ENCODE measurements at places on chromosomes 11 and 22.

DNA sequence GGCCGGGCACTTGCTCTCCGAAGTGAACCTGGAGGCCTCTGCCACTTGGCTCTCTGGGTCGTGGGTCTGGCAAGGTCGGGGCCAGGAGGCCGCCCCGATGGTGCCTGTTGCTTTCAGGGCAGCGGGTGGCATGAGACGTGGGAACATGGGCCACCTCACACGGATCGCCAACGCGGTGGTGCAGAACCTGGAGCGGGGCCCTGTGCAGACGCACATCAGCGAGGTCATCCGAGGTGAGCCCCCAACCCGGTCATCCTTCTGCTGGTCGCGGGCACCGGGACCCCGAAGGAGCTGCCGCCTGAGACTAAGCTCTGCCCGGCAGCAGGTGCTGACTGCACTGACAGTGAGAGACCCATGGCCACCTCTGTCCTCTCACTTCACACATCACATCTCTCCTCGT is 40.0 kb downstream of the SBF1 start:
- no peak for DNase-seq

- DNase-seq = no peak
Measured at GRCh38 chr22:28670756-28671155, 8.9 kb downstream of the TTC28 start.

DNA sequence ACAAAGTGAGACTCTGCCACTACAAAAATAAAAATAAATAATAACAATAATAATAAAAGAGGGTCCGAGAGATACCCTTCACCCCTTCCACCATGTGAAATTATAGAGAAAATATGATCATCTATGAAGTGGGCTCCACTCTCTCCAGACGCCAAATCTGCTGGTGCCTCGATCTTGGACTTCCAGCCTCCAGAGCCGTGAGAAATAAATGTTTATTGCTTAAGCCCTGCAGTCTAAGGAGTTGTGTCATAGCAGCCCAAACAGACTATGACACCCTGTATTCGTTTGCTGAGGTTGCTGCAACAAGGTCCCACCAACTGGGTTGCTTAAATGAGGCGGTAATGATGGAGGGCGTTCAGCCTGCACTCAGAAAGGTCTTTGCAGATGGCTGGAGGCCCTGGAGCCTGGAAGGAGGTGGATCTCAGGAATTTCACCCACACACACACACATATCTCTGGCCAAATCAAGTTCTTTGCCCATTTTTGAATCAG is 7.6 kb upstream of the SEPTIN5 start:
- no peak for DNase-seq

GRCh38 chr11:76677458-76677765 is 6.9 kb upstream of the LRRC32 start:
- no peak for DNase-seq

DNA sequence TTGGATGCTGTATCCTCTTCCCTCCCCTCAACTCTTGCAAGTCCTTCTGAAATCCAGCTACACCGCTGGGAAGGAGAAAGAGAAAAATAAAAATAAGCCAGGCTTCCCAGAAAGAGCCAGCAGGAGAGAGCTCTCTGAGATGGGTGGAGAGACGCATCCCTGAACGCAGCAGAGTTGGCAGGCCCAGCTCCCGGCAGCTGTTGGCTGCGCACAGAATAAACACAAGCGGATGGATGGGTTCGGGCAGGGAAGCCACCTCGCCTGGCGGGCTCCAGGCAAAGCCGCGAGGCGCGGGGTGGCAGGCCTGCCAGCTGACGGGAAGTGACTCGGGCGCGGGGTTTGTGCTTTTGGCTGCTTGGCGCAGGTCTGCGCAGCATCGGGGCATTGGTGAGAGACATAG is 537.7 kb downstream of the MIAT start:
- no peak for DNase-seq

DNA sequence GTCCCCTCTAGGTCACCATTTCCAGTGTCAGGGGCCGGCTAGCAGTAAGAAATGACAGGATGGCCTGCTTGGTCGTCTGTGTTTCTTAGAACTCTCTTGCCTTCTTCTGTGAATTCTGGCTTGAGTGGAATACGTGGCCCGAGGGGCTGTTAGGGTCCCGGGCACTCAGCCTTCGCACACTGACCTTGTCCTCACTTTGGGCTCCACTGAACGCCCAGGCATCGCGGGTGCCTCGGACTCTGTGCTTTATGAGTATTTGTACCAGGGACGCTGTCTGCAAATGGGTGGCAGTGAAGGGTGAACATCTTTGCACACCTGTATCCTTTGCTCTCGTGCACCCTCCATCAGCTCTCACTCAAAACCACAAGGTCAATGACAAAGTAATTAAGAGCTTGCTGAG is 123.4 kb upstream of the ANO1 start:
- DNase-seq = no peak

DNA sequence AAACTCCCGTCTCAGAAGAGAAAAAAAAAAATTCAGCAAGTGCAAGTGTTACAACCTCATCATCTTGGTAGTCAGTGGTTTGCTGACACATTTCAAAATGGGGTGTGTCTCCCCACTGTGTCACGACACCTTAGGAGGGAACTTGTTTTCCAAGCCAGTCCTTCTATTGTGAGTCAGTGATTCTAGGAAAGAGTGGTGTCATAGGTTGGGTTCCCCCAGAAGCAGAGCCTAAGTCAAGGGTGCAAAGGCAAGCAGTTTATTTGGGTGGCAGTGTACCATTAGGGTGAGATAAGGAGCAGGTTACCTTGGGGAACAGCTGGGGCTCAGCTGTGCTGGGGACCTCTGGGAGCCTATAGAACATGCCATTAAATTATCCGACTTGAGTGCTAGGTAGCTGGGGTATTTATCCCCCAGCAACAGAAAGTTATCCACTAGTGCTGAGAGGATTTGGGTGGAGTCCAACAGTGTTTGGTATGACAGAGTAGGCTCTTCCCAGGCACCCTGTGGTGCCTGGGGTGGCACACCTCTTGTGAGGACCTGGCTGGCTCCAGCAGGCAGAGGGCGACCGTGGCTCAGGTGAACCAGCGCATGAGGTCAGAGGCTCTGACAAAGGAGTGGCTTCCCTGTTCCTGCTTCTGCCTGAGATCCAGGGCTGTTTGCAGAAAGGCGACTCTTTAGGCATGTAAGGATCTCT is 41.7 kb downstream of the KIAA1671 start:
- DNase-seq = no peak

All from stimulated activated CD4-positive, alpha-beta T cell treated with anti-CD3 and anti-CD28 coated beads, Interleukin-1b, Interleukin-23, amount 100 ng/mL, for 1 hour (primary cell).